ENCODE measurements at places on chromosomes 11 and 22. TPM values are rescaled to one million over a fixed set of nuclear protein-coding genes. Genes with fewer than 3 reads are reported as not detected.
A peak's percentile ranks its signal among the peaks of the same experiment; 100 is the strongest.

MYEOV gene
- 6.7 TPM for total RNA-seq

AKIP1 gene
- 22.6 TPM for total RNA-seq

ANKK1 gene
- not detected for total RNA-seq

MRPL21 gene
- total RNA-seq: 37.6 TPM

MMP12 gene
- not detected for total RNA-seq

C11orf87 gene
- not detected for total RNA-seq

UVRAG gene
- 15.0 TPM for total RNA-seq

KDM4E gene
- not detected for total RNA-seq

TRIM29 gene
- total RNA-seq: not detected

CYP2D6 gene
- not detected for total RNA-seq

DKK3 gene
- 11.7 TPM for total RNA-seq

GRCh38 chr22:30742291-30743256, 47.9 kb downstream of the OSBP2 start:
- no peaks in the 10 kb centered on the region for H3K36me3 ChIP-seq
- no peaks in the 10 kb centered on the region for H3K27me3 ChIP-seq
- no peak for DNase-seq

GRCh38 chr22:26556904-26557303, 33.0 kb downstream of the TPST2 start:
- H3K36me3 ChIP-seq: no peaks in the 10 kb centered on the region
- no peaks in the 10 kb centered on the region for H3K4me1 ChIP-seq
- DNase-seq: no peak
- no peaks in the 10 kb centered on the region for H3K27me3 ChIP-seq
- no peak overlapping the region for H3K4me3 ChIP-seq
- no peak overlapping the region for H3K27ac ChIP-seq

GRCh38 chr11:114886644-114887265, 208.4 kb downstream of the NXPE2 start:
- no peak overlapping the region for H3K27ac ChIP-seq
- H3K27me3 ChIP-seq: no peaks in the 10 kb centered on the region
- DNase-seq: no peak
- no peak overlapping the region for H3K4me3 ChIP-seq
- H3K4me1 ChIP-seq: no peaks in the 10 kb centered on the region
- no peaks in the 10 kb centered on the region for H3K36me3 ChIP-seq

- H3K4me3 ChIP-seq: no peak overlapping the region
- peaks cover 15% of the 10 kb centered on the region for H3K4me1 ChIP-seq
- no peaks in the 10 kb centered on the region for H3K27me3 ChIP-seq
- H3K27ac ChIP-seq: no peak overlapping the region
- no peak for DNase-seq
Observed at GRCh38 chr11:66333896-66334604, 2.2 kb downstream of the RIN1 start.

GRCh38 chr22:36746375-36746970, 29.4 kb downstream of the IFT27 start:
- H3K36me3 ChIP-seq: no peaks in the 10 kb centered on the region
- H3K4me3 ChIP-seq: no peak overlapping the region
- DNase-seq: no peak

GRCh38 chr11:45885921-45886721, 670 bp downstream of the MAPK8IP1 start:
- H3K36me3 ChIP-seq: no peaks in the 10 kb centered on the region
- no peak overlapping the region for H3K27ac ChIP-seq
- DNase-seq: no peak
- peaks cover 6% of the 10 kb centered on the region for H3K27me3 ChIP-seq
- peak overlapping the region; percentile 60 for H3K4me3 ChIP-seq

DNA sequence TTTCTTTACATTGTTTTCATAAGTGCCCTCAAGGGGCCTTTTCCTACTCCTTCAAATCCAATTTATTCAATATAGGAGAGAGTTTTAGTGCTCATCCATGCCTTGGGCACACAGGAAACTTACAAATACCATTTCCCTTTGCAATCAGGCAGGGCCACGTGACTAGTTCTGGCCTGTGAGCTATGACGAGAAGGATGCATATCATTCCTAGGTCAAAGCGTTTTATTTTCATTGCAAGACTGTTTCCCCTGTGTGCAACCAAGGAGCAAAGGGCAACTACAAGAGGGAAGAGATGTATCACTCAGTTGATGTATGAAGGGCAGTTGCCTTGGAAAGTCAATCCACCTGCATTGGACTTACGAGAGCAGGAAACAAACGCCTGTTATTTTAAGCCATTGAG, 1.9 kb upstream of the TRAF6 start:
- no peaks in the 10 kb centered on the region for H3K36me3 ChIP-seq
- DNase-seq: no peak
- H3K4me3 ChIP-seq: no peak overlapping the region
- H3K27me3 ChIP-seq: no peaks in the 10 kb centered on the region
- H3K27ac ChIP-seq: no peak overlapping the region
- no peaks in the 10 kb centered on the region for H3K4me1 ChIP-seq

DNA sequence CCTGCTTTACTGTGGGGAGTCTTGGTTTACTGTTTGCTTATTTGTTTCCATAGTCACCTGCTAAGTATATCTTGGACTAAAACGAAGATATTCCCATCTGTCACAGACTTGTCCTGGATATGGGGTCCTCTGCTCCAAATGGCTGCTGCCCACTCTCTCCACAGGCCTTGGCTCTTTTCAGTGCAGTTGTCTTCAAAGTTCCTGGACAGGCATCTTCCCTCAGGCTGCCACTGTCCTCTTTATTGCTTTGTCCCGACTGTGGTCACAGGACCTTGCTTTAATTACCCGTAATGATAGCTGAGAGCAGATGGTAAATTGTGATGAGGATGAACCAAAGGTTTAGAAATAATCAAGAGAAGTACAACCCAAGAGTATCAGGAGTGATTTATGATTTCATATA, 713.9 kb upstream of the CCDC179 start:
- H3K4me1 ChIP-seq: no peaks in the 10 kb centered on the region
- no peak overlapping the region for H3K27ac ChIP-seq
- no peaks in the 10 kb centered on the region for H3K27me3 ChIP-seq
- no peaks in the 10 kb centered on the region for H3K36me3 ChIP-seq
- no peak for DNase-seq
- H3K4me3 ChIP-seq: no peak overlapping the region

DNA sequence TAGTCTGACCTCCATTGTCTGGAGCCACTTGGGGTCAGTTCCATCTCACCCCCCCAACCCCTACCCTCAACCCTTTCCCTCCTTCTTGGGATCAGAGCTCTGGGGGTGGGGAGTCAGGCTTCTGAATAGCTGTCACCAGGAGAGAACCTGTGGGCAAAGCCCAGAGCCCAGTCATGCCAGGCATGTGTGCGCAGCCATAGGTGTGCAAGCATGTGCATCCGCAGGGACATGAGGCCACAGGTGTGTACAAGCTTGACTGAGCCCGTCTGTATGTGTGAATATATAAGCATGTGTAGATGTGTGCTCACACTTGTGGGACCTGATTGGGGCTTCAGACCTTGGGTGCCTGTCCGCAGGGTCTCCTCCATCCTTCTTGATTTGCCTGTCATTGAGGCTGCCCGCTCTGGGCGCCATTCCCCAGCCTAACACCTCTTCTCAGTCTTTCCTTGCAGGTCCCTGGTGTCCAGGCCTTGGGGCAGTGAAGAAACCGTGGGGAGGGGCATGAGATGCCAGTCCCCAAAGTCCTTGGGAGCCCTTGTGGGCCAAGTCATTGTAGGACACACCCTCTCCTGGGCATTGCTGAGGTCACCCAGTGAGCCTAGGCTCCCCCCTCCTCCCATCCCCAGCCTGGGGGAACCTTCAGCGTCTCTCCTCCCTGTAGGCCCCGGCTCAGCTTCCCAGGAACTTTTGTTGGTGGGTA, 9.0 kb downstream of the ATG16L2 start:
- no peak overlapping the region for H3K4me3 ChIP-seq
- H3K27me3 ChIP-seq: no peaks in the 10 kb centered on the region
- DNase-seq: no peak
- no peaks in the 10 kb centered on the region for H3K4me1 ChIP-seq
- no peaks in the 10 kb centered on the region for H3K36me3 ChIP-seq

DNA sequence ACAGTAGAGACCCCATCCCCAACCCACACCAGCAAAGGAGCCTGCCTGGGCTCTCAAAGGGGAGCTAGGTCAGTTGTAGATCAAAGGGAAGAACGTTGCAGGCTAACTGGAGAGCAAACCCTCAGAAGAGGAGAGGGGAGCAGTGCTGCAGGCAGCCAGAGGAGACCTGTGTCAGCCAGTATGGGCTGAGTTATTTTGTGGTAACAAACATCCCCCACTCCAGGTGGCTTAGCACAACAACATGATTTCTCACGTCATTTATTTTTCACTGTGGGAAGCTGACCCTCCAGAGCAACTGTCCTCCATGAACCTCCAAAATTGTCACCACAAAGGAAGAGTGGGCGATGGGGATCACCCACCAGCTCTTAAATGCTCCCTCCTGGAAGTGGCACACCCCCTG, 19.8 kb upstream of the SHANK2 start:
- H3K4me1 ChIP-seq: no peaks in the 10 kb centered on the region
- no peaks in the 10 kb centered on the region for H3K36me3 ChIP-seq
- H3K27ac ChIP-seq: no peak overlapping the region
- DNase-seq: no peak

DNA sequence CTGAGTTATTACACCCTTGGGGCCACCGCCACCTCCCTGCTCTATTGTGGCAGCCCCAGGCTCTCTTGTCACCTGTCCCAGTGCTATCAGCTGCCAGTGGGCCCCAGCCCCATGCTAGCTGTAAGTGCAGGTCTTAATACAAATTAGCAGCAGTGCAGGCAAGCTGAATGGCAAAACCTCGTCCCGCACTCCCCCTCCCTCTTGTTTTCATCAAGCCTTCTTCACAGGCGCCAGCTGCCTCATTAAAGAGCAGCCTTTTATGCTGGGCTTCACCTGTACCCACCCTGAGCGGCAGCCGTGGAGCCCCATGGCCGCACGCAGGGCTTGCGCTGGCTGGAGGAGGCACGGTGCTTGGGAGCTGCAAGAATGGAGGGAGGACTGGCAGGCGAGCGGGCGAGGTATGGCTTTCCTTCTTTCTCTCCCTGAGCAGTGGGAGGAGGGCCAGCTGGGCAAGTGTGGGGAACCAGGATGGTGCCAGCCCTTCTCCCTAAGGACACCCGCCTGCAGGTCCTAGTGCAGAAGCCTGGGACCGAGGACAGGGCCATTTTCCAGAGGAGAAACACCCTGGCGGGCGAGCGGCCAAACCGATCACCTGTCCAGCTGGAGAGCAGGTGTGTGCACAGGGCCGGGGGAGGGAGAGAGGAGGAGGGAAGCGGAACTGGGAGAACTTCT, 70.7 kb downstream of the FLI1 start:
- no peak overlapping the region for H3K4me3 ChIP-seq
- peaks cover 3% of the 10 kb centered on the region for H3K4me1 ChIP-seq
- peak; percentile 17 for DNase-seq

GRCh38 chr11:119584193-119585042, 144.6 kb downstream of the NECTIN1 start:
- peak overlapping the region; percentile 77 for H3K27ac ChIP-seq
- H3K4me3 ChIP-seq: peak overlapping the region; percentile 63
- peaks cover 5% of the 10 kb centered on the region for H3K4me1 ChIP-seq
- H3K36me3 ChIP-seq: no peaks in the 10 kb centered on the region

GRCh38 chr11:84408946-84409411, 1122.8 kb upstream of the CCDC90B start:
- no peaks in the 10 kb centered on the region for H3K4me1 ChIP-seq
- no peak overlapping the region for H3K4me3 ChIP-seq
- no peak overlapping the region for H3K27ac ChIP-seq
- DNase-seq: no peak
- no peaks in the 10 kb centered on the region for H3K36me3 ChIP-seq

DNA sequence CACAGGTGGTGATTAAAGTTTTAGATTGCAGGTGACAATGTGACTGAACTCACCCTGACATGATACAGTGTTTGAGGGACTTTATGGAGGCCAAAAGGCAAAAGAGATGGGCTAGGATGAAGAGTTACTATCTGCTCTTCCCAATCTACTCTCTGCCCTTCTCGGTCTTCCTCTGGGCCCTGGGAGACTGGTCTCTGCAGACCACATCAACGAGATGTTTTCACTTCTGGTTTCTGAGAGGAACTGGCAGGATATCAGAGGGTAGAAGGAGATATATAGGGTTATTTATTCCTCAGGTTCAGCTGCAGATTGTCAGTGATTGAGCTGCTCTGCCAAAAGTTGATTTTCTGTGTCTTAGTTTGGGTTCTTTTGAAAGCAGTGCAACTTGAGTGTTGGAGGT, 32.4 kb upstream of the CD44 start:
- no peaks in the 10 kb centered on the region for H3K36me3 ChIP-seq
- DNase-seq: no peak
- H3K27me3 ChIP-seq: no peaks in the 10 kb centered on the region
- H3K4me1 ChIP-seq: peaks cover 10% of the 10 kb centered on the region

- no peaks in the 10 kb centered on the region for H3K27me3 ChIP-seq
- H3K4me3 ChIP-seq: no peak overlapping the region
- no peaks in the 10 kb centered on the region for H3K4me1 ChIP-seq
- H3K36me3 ChIP-seq: no peaks in the 10 kb centered on the region
- no peak for DNase-seq
Observed at GRCh38 chr22:30694171-30694639, 469 bp upstream of the OSBP2 start.

- no peaks in the 10 kb centered on the region for H3K27me3 ChIP-seq
- no peaks in the 10 kb centered on the region for H3K36me3 ChIP-seq
- no peak overlapping the region for H3K27ac ChIP-seq
- DNase-seq: peak; percentile 31
- no peak overlapping the region for H3K4me3 ChIP-seq
Observed at GRCh38 chr11:104609311-104610085, 288.8 kb downstream of the CASP12 start.

DNA sequence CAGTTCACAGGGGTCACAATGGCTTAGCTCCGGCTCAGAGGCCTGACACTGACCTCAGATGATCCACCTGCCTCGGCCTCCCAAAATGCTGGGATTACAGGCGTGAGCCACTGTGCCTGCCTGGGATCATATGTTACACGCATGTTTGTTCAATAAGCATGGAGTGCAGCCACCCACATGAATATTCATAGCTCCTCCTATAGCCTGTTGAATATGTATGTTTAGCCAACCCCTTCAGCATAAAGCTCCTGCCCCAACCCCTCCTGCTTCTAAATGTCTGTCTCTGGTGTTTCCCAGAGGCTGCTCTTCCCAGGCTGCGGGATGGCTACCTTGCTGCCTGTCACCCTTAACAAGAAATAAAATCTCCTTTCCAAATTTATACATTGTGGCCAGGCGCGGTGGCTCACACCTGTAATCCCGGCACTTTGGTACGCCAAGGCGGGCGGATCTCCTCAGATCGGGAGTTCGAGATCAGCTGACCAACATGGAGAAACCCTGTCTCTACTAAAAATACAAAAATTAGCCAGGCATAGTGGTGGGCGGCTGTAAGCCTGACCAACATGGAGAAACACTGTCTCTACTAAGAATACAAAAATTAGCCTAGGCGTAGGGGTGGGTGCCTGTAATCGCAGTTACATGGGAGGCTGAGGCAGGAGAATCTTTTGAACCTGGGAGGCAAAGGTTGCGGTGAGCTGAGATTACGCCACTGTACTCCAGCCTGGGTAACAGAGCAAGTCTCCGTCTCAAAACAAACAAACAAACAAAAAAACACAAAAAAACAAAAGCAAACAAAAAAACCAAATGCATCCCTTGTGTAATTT, 1.1 kb upstream of the APOBEC3F start:
- no peak overlapping the region for H3K27ac ChIP-seq
- H3K4me1 ChIP-seq: no peaks in the 10 kb centered on the region
